HCT116 (cell line): ENCODE measurements at places on chromosomes 4 and X.

- DNase-seq: no peak
Measured at GRCh38 chr4:84235126-84235944, 263.8 kb downstream of the NKX6-1 start.

DNA sequence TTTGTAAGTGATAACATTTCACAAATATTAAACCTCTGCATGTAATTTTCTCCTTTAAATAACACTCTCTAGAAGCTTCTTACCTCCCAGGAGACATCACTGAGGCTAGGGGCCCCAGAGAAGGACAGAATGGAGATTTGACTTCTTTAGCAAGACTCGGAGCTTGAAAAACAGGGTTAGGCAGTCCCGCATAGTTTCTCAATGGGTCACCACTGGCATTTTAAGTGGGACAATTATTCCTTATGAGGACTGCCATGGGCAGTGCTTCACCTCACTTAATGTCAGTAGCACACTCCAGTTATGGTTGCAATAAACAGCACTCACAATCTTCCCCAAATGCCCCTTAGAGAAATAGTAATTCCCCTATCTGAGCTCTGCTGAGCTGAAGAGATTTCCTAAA, 66.7 kb upstream of the NOCT start:
- DNase-seq: no peak

GRCh38 chr4:15657366-15657765, 2.2 kb upstream of the FBXL5 start:
- DNase-seq: no peak

- DNase-seq: no peak
Measured at GRCh38 chr4:82560853-82561785, 669 bp downstream of the TMEM150C start.

- peak; percentile 26 for DNase-seq
Measured at GRCh38 chr4:104693601-104694201, 199.0 kb upstream of the CXXC4 start.

GRCh38 chr4:105620640-105621323, 68.4 kb downstream of the ARHGEF38 start:
- DNase-seq: peak; percentile 16

GRCh38 chrX:148611993-148612392, 111.6 kb downstream of the AFF2 start:
- DNase-seq: no peak

DNA sequence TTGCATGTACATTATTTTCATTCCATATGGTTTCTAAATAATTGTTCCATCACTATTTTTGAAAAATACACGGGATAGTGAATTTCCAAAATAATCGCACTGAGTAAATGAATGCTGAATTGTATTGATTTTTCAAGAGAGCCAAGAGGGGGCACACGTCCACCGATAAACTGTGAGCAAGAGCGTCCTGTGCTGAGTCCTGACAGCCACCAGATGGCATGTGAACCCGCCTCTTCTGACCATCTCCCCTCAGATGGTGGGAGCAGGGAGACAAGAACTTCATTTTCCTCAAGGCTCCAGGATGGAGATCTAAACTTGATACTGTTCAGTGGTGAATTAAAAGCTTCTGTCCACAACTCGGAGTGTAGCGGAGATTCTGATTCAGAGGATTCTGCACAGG, 30.6 kb upstream of the IL9R start:
- peak; percentile 38 for DNase-seq

- DNase-seq: no peak
Measured at GRCh38 chr4:73967866-73968265, 14.0 kb downstream of the PF4 start.

GRCh38 chr4:94262163-94263016, 54.7 kb downstream of the SMARCAD1 start:
- no peak for DNase-seq

DNA sequence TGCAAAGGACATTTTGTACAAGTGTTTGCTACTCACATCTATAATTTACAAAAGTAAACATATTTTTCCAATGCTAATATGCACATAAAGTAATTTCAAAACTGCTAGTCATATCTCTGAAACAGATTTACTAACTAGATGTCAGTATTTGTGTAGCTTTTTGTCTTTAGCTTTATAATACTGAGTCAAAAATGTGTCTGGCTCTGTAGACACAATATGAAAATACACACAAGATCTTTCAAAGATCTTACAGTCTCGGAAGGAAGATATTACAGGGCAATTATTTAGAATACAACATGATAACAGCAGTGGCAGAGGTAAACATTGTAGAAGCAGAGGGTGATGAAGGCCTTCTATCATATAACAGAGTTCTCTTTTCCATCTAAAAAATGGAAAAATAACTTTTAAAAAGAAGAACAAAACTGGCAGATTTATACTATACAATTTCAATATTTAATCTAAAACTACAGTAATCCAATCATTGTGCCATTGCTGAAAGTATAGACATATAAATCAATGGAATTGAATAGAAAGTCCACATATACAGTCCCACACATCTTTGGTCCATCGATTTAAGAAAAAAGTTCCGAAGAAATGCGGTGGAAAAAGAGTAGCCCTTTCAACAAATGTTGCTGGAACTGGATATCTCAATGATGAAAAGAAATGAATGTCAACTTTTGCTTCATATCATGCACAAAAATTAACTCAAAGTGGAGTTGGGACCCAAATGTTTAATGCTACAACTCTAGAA, 29.4 kb downstream of the ARAP2 start:
- no peak for DNase-seq

DNA sequence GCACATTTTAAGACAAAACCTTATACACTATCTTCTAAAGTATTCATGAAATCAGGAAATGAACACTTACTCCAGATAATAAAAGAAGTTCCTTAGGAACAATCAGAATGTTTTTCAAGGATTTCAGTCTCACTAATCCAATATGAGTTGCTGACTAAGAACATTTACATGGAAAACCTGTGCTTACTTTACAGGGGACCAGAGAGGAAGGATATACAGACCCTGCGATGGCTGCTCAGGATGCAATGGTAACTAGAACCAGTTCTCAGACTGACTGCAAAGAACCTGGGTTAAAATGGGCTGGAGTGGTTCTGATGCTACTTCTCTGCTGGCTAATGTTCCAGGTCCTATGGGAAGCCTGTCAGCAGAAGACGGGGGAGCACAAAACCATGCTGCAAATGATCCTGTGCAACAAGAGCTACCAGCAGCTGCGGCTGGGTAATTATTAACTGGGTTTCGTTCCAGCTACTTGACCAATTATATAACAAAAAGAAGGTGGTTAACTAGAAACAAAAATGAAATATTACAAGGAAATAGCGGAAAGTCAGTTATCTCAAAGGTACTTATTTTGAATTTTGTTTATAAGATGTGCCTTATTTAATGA, 85.3 kb downstream of the ANXA10 start:
- DNase-seq: no peak

- no peak for DNase-seq
Measured at GRCh38 chr4:16544251-16544721, 318.0 kb upstream of the TAPT1 start.

GRCh38 chr4:1809754-1810502, 16.8 kb downstream of the FGFR3 start:
- DNase-seq: peak; percentile 34

DNA sequence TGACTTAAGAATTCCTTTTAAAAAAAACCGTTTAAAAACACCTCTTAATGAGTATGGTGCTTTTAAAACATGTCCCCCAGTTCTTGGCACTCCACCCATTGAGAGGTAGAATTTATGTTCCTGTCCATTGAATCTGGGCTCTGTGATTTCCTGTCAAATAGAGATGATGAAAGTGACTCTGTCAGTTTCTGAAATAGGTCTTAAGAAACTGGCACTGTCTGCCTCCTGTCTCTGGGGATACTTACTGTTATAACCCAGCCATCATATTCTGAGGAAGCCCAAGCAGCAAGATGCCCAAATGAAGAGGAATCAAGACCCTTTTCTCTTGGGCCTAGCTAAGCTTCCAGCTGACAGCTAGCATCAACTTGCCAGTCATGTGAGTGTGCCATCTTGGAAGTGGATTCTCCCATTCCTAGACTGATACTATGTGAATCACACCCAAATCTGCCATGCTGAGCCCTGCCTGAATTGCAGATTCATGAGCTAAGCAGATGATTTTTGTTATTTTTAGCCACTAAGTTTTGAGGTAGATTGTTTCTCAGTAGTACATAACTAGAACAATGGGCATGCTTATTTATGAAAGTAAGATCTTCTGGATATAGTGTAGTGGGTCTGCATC, 22.8 kb downstream of the C4orf54 start:
- DNase-seq: no peak

GRCh38 chrX:151970661-151971060, 3.8 kb downstream of the GABRE start:
- DNase-seq: no peak

- no peak for DNase-seq
Measured at GRCh38 chr4:19486400-19486799, 765.3 kb upstream of the SLIT2 start.

DNA sequence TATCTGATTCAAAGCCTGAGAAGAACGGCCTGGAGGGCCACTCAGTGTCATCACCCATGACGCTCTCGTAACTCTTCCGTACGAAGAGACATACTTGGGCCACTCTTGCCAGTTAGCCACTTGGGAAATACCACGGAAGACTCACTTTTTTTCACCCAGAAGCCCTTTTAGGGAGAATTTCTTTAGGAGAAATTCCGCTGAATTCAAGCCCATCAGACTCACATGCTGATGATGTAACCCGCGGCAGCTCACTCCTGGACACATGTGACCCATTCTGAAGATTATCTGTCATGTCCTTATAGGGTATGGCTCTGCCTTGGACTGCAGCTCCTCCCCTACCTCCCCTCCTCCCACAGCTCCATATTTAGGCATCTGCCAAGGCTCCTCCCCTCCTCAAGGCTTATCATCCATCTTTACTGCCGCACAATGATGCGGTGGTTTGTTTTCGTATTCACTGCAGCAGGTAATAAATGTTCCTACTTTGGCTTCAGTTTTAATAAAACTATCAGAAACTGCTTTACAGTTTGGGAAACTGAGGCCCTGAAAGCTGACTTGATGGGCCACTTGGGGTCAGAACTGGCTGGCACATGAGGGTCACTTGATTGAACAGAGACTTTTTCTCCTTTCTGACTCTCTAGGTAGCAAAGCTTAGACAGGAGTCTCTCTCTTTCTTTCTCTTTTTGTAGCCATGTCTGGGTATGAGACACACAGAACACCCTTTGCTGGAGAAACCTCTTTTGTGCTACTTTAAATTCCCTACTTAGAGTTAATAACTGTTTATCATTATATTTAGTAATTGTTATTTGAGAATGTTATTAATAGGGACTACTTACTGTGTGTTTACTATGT, 42.1 kb downstream of the RHOH start:
- DNase-seq: no peak

DNA sequence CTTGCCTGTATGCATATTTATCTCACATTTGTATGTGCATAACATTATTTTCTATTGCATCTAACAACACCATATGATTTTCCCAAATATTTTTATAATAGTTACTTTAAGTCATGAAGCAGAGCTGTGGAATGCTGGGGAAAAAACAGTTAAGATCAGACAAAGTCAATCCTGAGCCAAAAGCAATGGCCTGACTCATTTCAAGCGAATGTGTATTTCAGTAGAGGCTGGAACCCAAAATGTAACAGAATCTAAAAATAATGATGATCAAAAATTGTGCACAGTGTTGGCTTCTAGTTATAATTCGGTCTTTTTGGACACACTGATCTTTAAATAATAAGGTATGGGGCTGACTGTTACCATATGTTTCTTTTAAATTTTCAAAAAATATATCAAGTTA, 516.2 kb upstream of the ADGRL3 start:
- DNase-seq: no peak

GRCh38 chrX:19182785-19183184, 60.5 kb upstream of the ADGRG2 start:
- DNase-seq: no peak

- DNase-seq: no peak
Measured at GRCh38 chr4:102560571-102561341, 59.6 kb downstream of the NFKB1 start.

GRCh38 chrX:13688958-13689740, at the start of gene RAB9A:
RAB9A (plus strand) TSS chrX:13689128; CDS start chrX:13708747, 19,619 bp downstream.
- DNase-seq: peak; percentile 38

DNA sequence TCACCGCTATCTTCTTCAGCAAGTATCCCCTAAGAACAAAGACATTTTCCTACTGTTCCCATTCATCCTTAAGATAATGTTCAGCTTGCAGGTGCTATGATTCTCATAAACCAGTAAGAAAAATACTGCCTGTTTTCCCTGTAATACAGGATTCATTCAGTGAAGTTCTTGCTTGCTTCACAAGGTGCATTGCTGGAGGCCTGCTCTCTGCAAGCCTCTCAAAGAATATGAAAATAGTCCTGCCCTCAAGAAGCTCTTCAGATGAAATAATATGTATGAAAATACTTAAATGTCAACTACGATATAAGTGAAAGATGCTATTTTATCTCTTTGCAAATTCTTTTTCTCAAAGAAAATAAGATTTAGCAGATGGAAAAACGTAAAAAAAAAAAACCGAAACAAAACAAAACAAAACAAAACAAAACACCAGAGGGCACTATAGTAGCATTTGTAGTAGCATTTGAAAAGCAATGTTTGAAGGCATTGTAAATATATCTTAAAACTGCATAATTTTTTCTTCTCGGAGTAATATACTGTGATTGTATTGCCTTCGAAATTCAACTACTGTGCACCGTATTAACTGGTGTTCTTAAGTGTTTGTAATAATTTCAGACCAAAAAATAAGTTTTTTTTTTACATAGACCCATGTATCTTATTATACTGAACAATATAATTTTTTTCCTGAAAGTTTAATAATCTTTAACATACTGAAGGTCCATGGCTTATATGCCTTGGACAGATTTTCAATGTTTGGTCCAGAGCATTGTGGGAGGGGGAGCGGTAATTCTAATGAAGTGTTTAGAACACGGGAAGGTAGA, 26.0 kb downstream of the ADH4 start:
- no peak for DNase-seq

GRCh38 chrX:150692296-150692695, 900 bp upstream of the MTMR1 start:
- no peak for DNase-seq

DNA sequence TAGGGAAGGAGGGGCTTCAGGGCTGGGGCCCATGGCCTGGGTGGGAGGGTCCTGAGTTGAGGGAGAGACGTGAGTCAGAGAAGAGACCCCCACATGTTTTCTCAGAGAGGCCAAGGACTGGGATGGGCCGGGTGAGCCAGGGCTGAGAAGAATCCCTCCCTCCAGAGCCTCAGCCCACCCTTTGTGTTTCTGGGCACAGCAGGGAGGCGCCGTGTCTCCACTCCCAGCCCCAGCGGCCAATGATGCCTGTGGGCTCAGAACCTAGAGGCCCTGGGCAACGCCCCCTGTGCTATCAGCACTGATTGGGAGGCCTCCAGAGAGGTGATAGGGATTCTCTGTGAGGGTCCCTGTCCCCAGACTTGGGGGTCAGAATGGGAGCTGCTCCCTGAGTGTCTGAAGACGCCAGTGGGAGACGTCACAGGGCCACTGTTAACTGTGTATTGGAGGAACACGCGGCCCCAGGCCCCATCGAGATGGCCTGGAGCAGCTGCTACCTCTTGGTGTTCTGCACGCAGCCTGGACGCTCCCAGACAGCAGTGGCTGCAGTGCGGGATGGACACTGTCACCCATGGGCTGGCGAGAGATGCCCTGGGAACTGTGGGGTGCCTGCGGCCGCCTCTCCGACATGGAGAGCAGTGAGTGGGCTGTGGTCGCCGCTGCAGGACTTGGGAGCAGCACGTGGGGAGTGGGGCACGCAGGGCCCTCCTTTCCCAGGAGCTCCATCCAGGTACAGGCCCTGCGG, 8.5 kb downstream of the FGFRL1 start:
- no peak for DNase-seq

GRCh38 chrX:154457491-154458115, 478 bp upstream of the PLXNA3 start:
- DNase-seq: no peak

- DNase-seq: no peak
Measured at GRCh38 chrX:94454159-94454558, 780.2 kb downstream of the FAM133A start.
